Activated naive CD8-positive, alpha-beta T cell treated with anti-CD3 and anti-CD28 coated beads, Interleukin-2, amount 10 ng/mL, durations not matched to agents 7 days and 5 days (primary cell): ENCODE measurements at places on chromosomes 11 and 22.

DNA sequence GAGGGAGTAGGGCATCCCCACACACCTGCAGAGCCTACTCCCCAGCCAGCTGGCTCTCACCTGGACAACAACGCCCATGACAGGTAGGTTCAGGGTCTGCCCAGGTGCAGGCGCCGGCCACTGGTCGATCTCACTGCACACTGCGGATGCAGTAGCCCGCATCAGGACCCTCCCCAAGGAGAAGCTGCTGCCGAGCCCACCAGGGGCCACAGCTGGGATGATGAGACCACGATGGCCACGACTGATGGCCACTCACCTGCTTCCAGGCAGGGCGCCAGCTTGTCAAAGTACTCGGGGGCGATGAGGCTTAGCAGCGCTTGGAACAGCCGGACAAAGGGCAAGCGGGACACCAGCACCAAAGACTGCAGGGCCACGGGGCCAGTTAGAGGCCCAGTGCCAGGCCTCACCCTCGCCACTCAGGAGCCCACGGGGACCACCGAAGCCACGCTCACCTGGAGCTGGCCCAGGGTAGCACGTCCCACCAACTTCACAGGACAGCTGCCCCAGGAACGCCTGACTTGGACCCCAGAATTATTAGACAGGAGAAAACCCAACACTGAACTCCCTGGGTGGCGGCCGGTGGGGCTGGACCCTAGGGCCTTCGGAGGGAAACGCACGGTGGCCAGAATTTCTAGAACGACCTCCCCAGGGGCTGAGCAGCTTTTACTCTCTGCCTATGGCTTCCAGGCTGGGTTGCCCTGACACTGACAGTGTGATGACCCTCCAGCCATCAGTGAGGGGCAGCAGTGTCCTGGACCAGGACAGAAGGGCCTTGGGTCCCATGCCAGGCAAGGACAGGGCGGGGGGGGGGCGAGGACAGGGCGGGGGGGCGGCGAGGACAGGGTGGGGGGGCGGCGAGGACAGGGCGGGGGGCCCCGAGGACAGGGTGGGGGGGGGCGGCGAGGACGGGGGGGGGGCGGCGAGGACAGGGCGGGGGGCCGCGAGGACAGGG is 8.9 kb upstream of the PLXNB2 start:
- peak; percentile 30 for DNase-seq

GRCh38 chr22:17077255-17077654 is 7.5 kb upstream of the IL17RA start:
- DNase-seq, result no peak

- DNase-seq, result peak; percentile 15
Measured at GRCh38 chr11:62143727-62144126, 19.9 kb downstream of the INCENP start.

DNA sequence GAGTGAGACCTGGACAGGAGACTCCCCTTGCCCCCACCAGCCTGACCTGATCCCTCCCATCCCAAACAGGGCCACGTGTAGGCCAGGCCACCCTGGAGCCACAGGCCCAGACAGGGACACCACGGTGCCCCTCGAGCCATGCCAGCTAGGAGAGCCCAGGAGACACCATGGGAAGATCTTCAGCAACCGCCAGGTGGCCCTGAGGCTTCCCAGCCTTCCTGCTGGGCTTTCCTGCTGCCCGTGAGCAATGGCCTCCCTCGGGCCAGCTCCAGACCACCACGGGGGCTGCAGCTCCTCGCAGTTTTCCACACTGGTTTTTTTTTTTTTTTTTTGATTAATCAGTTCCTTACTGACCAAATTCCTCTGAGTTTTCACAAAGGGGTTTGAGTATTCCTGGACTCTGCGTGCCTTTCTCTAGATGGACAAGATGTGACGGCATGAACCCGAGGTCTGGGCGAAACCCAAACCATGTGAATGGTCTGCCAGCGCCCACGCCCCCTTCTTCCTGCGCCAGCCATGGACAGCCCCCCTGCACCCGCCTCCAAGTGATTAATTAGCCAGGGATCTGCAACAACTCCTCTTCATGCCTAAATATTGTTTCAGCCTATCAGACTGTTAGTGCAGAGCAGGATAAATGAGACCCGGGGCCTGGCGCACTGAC is 40.9 kb downstream of the TBX1 start:
- DNase-seq, result no peak

DNA sequence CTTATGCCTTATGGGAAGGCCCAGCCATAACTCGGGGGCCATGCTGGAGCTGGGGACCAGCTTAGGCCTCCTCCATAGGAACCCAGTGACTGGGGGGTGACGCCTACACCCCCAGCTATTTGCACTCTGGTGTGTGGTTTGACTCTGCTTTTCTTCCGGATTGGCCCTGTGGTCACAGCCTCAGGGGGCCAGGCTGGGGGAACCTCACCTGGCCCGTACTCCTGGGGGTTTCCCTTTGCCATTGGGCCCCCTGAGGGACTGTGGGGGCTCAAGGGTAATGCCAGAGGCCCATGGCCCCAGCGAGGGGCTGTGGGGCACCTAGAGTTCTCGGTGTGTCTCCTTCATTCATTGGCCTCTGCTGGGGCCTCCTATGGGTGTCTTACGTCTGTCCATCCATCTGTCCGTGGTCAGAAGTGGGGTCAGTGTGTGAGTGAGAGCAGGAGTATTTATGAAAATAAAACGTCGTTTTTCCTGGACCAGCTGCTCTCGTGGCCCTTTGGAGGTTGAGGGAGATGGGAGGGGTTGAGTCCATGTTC is 6.3 kb upstream of the SH3BP1 start:
- peak; percentile 76 for DNase-seq

DNA sequence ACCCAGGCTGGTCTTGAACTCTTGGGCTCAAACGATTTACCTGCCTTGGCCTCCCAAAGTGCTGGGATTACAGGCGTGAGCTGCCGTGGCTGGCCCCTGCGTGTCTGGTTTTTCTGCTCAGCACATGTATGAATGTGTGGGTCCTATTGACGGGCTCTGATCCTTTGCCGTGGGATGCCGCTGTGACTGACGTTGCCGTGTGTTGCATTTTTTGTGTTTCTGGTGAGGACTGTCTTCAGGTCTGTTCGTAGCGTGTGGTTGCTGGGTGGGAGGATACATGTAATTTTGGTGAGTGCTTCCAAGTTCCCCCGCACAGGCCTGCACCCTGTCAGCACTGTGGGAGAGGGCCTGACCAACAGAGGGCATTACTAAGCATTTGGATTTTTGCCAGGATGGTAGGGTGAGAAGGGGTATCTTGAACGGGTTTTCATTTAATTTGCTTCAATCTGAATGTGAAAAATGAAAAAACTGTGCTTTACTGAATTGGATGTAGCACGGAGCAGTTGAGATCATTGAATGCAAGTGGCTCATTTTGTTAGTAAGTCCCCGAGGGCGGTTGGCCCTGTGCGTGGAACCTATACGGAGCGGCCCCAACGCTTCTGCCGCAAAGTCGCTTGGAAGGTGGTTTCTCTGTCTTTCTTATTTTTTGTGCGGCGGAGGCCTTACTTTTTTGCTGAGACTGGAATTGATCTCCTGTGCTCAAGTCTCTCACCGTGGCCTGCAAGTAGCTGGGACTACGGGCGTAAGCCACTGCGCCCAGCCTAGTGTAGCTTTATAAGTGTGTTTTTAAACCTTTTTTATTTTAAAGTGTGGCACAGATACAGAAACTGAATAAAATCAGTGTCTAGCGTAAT is 8.2 kb downstream of the ZBED4 start:
- DNase-seq, result peak; percentile 15

GRCh38 chr22:38072322-38073149 is 11.4 kb downstream of the SLC16A8 start:
- DNase-seq, result no peak

GRCh38 chr11:4546878-4547277 is 1.9 kb downstream of the OR52M1 start:
- DNase-seq, result no peak

- DNase-seq, result no peak
Measured at GRCh38 chr11:36380296-36381014, 84.4 kb downstream of the PRR5L start.

GRCh38 chr11:19441752-19442553 is 201.2 kb upstream of the E2F8 start:
- no peak for DNase-seq
